RCC 7860 (cell line): ENCODE measurements at places on chromosomes 13 and 19.
A peak's percentile ranks its signal among the peaks of the same experiment; 100 is the strongest.

DNA sequence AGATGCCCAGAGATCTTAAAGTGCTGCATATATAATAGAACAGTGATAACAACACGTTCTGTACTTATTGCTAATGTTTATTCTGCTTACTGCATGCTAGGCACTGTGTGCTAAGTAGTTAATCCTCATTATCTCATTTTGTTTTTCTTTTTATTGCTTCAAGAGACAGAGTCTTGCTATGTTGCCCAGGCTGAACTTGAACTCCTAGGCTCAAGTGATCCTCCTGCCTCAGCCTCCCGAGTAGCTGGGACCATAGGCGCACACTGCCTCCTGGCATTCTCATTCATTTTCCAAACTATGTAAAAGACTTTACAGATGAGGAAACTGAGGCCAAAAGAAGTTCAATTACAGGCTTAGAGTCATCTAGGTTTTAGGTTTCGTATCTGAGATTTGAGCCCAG lies 548.4 kb downstream of the GPC6 start:
- DNase-seq = no peak

- DNase-seq = no peak
These were observed 6.5 kb upstream of the OPA3 start for GRCh38 chr19:45591004-45591637.

DNA sequence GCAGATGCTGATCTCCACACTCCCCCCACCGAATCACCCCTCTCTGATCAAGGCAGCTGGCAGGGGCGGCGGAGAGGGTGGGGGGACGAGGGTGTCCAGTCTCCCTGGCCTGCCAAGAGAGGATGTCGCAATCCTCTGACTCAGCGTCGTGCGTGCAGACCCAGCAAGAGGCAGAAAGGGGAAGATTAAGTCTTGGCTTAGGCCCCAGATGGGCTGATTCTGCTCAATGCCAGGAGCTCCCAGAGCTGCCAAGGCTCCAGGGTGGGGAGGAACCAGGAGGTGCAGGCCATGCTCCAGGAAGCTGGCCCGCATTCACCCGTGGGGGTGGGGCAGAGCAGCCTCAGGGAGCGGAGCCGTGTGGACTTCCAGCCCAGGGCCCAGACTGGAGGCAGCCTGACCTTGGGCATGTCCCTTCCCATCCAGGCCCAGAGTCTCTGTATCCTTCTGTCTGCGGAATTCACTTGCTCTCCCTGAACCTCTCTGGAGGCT lies 6.6 kb upstream of the BCL3 start:
- DNase-seq = peak; percentile 97

DNA sequence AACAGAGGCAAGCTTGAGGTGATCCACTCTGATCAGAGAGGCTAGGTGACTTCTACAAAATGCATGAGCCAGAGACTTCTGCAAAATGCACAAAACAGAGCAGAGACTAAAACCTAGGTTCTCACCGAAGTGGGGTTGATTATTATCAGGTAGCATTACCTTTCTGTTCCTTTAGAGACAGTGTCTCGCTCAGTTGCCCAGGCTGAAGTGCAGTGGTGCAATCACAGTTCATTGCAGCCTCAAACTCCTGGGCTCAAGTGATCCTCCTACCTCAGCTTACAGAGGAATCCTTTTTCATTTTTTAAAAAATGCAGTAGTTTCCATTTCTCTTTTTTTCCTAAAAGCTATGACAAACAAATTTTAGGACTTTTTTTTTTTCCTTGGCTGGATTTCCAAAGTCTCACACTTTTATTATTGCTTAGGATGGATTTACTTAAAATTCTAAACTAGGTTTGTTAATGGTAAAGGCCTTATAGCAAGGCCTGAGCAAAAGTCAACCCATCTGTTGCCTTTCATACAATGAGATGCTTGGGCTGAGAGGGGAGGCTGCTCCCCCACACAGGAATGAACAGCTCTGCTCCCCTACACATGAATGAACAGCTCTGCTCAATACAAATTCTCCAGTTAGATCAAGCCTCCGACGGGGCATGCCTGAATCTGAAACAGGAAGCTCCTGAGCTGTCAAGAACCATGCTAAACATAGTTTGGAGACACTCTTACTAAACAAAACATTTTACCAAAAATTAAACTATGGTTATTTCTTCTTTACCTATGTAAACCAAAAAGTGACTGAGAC lies 18.8 kb upstream of the TNFRSF19 start:
- no peak for DNase-seq
